Urinary bladder (tissue), 4 donors: ENCODE measurements at places on chromosomes 3 and 15. TPM values are rescaled to one million over a fixed set of nuclear protein-coding genes. Genes with fewer than 3 reads are reported as not detected.

The DUOX1 gene
- 10.3 TPM for total RNA-seq

The VEPH1 gene
- 0.74 TPM for total RNA-seq

The EPHB1 gene
- total RNA-seq, result 1.6 TPM

DNA sequence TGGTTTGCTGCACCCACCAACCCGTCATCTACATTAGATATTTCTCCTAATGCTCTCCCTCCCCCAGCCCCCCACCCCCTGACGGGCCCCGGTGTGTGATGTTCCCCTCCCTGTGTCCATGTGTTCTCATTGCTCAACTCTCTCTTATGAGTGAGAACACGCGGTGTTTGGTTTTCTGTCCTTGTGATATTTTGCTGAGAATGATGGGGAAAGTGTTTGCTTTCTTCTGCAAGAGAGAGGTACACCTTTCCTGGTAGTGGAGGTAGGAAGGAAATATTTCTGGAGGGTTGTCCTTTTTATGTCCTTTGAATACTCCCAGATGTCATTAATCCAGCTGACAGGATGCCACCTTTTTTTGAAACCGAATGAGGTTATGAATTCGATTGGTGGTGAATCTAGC, 10.5 kb upstream of the SLC28A1 start:
- DNase-seq, result no peak

- DNase-seq, result no peak
These were observed 22.6 kb upstream of the FILIP1L start for GRCh38 chr3:100136921-100137320.
